Amniotic stem cell (primary cell): ENCODE measurements at places on chromosomes 7 and 10.
A peak's percentile ranks its signal among the peaks of the same experiment; 100 is the strongest.

- DNase-seq = no peak
These were observed 97.9 kb downstream of the LHPP start for GRCh38 chr10:124559372-124560132.

- no peak for DNase-seq
These were observed 39.5 kb upstream of the YAE1 start for GRCh38 chr7:39526666-39527065.

DNA sequence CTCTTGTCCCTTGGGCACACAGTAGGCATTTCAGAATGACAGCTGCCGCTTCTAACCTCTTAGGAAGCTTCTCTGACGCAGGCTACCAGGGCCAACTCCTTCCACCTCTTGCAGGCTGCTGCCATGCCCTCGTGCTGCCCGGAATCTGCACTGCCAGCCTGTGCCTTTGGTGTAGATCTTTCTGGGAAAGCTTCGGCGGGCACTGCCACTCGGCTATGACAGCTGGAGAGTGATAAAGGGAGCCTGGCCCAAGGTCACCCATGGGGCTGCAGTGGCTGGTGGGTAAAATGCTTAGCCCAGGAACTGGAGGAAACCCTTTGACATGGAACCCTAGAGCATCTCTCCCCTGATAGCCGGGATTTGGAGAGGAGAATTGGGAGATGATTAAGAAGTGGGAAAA, 78.0 kb upstream of the C1QL3 start:
- no peak for DNase-seq

GRCh38 chr10:58275908-58276307, 6.9 kb downstream of the CISD1 start:
- DNase-seq = no peak

DNA sequence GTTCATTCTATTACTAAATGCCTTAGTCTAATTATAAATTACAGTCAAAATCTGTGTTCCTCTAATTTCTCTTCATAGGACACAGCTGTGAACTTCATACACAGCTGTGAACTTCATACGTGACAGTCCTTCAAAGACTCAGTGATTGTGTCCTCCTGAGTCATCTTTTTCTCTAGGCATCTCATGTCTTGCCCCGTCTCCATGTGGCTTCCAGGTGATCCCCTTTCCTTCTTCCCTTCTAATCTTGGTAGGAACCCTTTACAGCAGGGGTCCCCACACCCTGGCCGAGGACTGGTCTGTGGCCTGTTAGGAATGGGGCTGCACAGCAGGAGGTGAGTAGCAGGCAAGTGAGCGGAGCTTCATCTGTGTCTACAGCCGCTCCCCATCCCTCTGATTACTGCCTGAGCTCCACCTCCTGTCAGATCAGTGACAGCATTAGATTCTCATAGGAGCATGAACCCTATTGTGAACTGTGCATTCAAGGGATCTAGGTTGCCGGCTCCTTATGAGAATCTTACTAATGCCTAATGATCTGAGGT, 14.0 kb upstream of the EIF5AL1 start:
- no peak for DNase-seq

- DNase-seq = no peak
These were observed 177.6 kb downstream of the GALNT11 start for GRCh38 chr7:152203095-152203494.

DNA sequence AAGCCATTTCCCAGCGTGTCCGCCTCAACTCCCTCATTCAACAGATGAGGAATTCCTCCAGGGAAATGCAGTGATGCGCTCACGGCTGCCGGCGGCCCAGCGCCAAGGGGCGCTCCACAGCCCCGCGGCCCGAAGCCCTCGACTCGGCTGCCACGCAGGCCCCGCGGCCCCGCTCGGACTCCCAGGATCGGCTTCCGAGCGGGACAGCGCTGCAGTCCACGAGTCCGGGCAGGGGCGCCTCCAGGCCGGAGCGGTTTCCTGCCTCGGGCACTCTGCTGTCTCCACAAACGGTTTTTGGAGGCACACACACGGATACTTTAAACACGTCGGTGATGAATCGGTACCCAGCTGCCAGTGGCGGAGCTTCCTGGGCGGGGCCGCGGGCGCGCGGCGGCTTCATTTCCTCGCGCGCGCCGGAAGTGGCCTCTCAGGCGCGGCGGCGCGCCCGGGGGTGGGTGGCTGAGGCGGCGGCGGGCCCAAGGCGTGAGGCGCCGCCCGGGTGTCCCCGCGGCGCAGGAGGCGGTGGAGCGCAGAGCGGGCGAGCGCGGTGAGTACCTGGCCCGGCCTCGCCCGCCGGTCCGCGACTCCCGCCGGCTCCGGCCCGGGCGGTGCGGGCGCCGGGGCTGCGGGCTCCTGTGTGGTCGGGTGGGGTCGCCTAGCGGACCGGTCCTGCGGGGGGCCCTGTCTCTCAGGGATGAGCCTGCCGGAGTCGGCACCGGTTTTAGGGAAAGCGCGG, at the start of gene CSGALNACT2:
TSS of gene CSGALNACT2 (plus strand) at position 425 of the 736 bp plus-strand sequence. CDS start 16,705 bp downstream, outside the sequence.
- peak; percentile 78 for DNase-seq

- no peak for DNase-seq
These were observed 39.4 kb downstream of the COL28A1 start for GRCh38 chr7:7496311-7496710.
